ENCODE measurements at places on chromosomes 6 and 20. TPM values are rescaled to one million over a fixed set of nuclear protein-coding genes. Genes with fewer than 3 reads are reported as not detected.

DNA sequence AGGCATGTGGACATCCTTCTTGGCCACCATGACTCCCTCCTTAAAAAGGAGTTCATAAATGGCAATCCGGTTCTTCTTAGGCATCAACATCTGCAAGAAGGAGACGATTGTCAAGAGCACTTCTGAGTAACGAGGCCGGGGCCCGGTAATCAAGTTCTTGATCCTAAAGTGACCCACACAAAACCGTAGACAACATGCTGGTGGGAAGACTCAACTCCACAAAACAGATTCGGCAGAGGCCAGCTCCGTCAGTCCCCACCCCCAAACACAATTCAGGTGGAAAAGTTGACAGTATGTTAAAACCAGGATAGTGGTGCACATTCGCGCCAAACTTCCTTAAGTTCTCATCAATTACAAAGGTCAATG, 754 bp downstream of the RPS10 start:
- DNase-seq: no peak

The CCN6 gene
- not detected for total RNA-seq

DNA sequence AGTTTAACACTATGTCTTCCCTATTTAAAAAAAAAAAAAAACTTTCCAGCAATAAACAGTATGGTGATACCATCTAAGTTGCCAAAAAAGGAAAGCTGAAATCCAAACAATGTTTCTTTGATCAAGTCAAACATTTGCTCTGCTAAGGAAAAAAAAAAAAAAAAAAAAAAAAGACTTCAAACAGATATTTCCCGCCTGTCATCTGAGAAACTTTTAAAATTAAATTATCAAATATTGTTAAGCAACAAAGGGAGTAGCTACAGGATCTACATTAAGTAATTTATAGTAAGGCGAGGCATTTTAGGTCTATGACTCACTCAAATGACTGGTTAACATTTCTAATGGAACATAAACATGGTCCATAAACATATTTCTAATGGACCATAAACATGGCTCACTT, 121.2 kb downstream of the DST start:
- DNase-seq: no peak

DNA sequence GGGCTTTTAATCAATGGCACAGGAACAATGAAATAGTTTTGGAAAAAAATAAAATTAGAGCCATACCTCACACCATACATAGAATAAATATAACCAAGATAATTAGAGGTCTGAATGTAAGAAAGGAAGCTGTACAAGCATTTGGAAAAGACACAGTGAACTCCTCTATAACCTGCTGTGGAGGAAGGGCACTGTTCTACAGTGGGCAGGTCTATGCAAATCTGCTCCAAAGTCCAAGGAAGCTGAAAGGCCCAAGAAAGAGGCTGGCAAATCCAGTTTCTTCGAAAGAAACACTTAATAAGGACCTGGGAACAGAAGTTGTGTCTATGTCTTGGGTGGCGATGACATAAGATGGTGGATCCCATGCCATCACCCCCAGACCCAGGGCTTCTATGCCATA, 169.4 kb upstream of the RALGAPA2 start:
- DNase-seq: no peak

GRCh38 chr6:74058606-74059005, 362.6 kb downstream of the CD109 start:
- no peak for DNase-seq

The LINC00237 gene
- not detected for total RNA-seq

The TRIM31 gene
- not detected for total RNA-seq

Measured in progenitor cell of endocrine pancreas (in vitro differentiated cells).